ENCODE measurements at places on chromosomes 6 and 20.

GRCh38 chr6:14671261-14671681 lies 553.7 kb downstream of the CD83 start:
- H3K36me3 ChIP-seq: no peaks in the 10 kb centered on the region
- no peak overlapping the region for H3K4me3 ChIP-seq
- no peaks in the 10 kb centered on the region for H3K27me3 ChIP-seq
- H3K4me1 ChIP-seq: no peaks in the 10 kb centered on the region
- DNase-seq: no peak

GRCh38 chr6:127073222-127073621 lies 45.2 kb upstream of the RSPO3 start:
- no peaks in the 10 kb centered on the region for H3K4me1 ChIP-seq
- DNase-seq: no peak
- H3K27me3 ChIP-seq: no peaks in the 10 kb centered on the region
- no peaks in the 10 kb centered on the region for H3K36me3 ChIP-seq

- DNase-seq: no peak
- H3K27ac ChIP-seq: no peak overlapping the region
- H3K27me3 ChIP-seq: no peaks in the 10 kb centered on the region
- H3K4me1 ChIP-seq: peaks cover 13% of the 10 kb centered on the region
- peaks cover 13% of the 10 kb centered on the region for H3K36me3 ChIP-seq
Observed at GRCh38 chr20:37317316-37317715, 27.9 kb downstream of the MANBAL start.

GRCh38 chr20:58549231-58550209 lies 34.3 kb upstream of the APCDD1L start:
- no peak overlapping the region for H3K27ac ChIP-seq
- no peaks in the 10 kb centered on the region for H3K36me3 ChIP-seq
- H3K27me3 ChIP-seq: peaks cover 4% of the 10 kb centered on the region
- no peak for DNase-seq
- H3K4me3 ChIP-seq: no peak overlapping the region

DNA sequence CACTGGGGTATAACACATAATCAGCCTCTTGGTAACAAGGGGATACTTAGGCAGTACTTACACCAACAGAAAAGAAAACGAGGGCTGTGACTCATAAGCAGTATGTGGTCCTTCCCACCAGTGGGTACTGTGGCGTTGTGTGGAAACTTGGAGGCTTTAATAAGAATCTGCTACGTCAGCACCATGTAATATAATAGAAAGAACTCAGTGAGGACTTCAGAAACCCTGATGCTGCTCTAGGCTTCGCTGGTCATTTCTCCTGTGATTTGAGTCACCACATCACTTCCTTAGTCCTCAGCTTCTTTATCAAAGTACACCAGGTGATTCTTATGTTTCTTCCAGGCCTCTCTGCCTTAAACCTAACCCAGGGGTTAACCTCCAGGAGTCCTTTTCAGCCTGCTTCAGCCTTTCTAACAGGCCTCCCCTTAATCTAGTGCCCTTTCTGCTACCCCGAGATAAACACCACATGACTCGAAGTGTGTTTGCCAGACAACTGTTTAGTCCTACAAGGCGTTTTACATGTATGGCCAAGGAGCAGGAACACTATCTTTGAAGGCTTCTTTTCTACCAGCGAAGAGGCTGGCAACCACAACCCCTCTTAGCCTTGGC lies 68.5 kb downstream of the FYN start:
- H3K27ac ChIP-seq: peak overlapping the region; percentile 55
- peaks cover 77% of the 10 kb centered on the region for H3K4me1 ChIP-seq
- peak overlapping the region; percentile 15 for H3K4me3 ChIP-seq
- peaks cover 44% of the 10 kb centered on the region for H3K36me3 ChIP-seq

- no peaks in the 10 kb centered on the region for H3K36me3 ChIP-seq
- DNase-seq: no peak
- no peak overlapping the region for H3K27ac ChIP-seq
Observed at GRCh38 chr20:34337982-34338726, 24.9 kb upstream of the ITCH start.

DNA sequence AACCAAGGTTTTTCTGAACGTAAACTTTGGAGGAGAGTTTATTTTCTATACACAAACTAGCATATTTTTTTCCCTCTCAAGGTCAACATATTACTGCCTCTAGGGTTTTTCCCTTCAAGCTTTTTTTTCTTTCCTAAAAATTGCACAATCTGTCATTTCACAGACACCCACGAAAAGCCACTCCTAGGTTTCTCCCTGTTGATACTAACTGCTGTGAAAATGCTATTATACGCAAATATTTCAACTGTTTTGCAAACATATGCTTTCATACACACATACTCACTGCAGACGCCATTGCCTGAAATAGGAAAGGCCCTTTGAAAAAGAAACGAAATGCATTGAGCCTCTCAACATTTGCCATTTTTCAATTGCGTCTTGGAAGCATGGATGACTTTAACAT lies 333.0 kb downstream of the CD83 start:
- H3K4me1 ChIP-seq: peaks cover 50% of the 10 kb centered on the region
- no peaks in the 10 kb centered on the region for H3K36me3 ChIP-seq
- no peak overlapping the region for H3K27ac ChIP-seq
- no peaks in the 10 kb centered on the region for H3K27me3 ChIP-seq
- H3K4me3 ChIP-seq: no peak overlapping the region

DNA sequence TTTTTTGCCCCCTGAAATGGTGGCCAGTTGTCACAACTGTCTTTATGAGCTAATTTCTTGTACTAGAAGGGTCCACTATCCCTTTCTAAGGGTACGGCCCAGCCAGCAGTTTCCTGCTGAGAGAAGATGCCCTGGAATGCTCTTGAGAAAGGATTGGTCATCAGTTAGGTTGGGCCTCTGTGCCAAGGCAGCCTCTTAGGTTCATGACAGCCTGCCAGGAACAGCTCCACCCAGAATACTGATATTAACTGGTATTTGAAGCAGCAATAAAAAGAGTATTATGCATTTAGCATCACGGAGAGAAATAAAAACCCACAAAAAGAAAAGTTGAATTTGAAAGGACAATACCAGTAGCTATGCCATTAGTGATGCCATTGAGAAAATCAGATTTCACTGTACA lies 9.0 kb upstream of the HINT3 start:
- H3K4me1 ChIP-seq: no peaks in the 10 kb centered on the region
- no peaks in the 10 kb centered on the region for H3K36me3 ChIP-seq
- H3K4me3 ChIP-seq: no peak overlapping the region

- H3K4me1 ChIP-seq: no peaks in the 10 kb centered on the region
- DNase-seq: no peak
- H3K27ac ChIP-seq: no peak overlapping the region
- H3K27me3 ChIP-seq: no peaks in the 10 kb centered on the region
- no peak overlapping the region for H3K4me3 ChIP-seq
Observed at GRCh38 chr6:119066517-119066916, 11.9 kb downstream of the FAM184A start.

GRCh38 chr20:24987873-24988835 lies 4.4 kb downstream of the APMAP start:
- H3K4me3 ChIP-seq: no peak overlapping the region
- no peak for DNase-seq
- no peaks in the 10 kb centered on the region for H3K27me3 ChIP-seq
- peaks cover 13% of the 10 kb centered on the region for H3K36me3 ChIP-seq
- peaks cover 47% of the 10 kb centered on the region for H3K4me1 ChIP-seq
- H3K27ac ChIP-seq: no peak overlapping the region

DNA sequence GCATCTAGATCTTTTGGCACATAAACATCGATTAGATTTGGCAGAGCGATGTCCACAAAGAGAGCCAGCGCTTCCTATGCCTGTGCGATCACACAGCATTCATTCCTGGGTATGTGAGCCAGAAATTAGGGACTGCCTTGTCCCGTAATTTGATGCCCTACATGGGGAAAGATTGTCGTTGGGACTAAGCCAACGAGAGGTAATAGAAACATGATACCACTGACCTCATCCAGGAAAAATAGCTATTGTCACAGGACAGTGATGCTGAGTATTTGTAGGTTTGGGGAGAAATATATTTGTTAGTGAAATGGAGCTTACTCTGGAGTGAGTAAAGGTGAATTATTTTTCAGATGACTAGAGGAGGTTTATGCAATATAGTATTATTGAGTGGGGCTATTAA lies 154.0 kb downstream of the TSHZ2 start:
- no peak overlapping the region for H3K4me3 ChIP-seq
- no peaks in the 10 kb centered on the region for H3K4me1 ChIP-seq
- H3K27me3 ChIP-seq: no peaks in the 10 kb centered on the region
- no peak for DNase-seq
- no peak overlapping the region for H3K27ac ChIP-seq
- no peaks in the 10 kb centered on the region for H3K36me3 ChIP-seq

GRCh38 chr6:53679446-53679933 lies 13.9 kb upstream of the KLHL31 start:
- no peaks in the 10 kb centered on the region for H3K4me1 ChIP-seq
- H3K36me3 ChIP-seq: no peaks in the 10 kb centered on the region
- no peak for DNase-seq
- H3K27me3 ChIP-seq: no peaks in the 10 kb centered on the region

DNA sequence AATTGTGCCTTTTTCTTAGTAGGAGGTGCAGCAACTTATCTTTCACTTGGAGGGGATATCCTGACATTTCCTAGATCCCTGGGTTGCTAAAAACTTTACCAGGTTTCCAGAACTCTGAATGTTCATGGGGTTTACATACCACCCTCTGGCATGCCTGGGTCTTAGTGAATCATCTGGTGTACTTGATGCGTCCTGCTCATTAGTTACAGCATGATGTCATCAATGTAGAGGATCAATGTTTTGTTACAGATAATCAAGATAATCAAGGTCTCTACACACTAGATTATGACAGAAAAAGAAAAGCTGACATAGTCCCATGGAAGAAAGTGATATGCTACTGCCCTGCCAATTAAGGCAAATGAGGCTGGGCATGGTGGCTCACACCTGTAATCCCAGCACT lies 27.0 kb downstream of the FITM2 start:
- no peaks in the 10 kb centered on the region for H3K36me3 ChIP-seq
- H3K27ac ChIP-seq: no peak overlapping the region
- DNase-seq: no peak
- H3K4me3 ChIP-seq: no peak overlapping the region

GRCh38 chr6:154512201-154512600 lies 1.7 kb upstream of the CNKSR3 start:
- H3K4me1 ChIP-seq: peaks cover 8% of the 10 kb centered on the region
- no peak overlapping the region for H3K4me3 ChIP-seq
- H3K27me3 ChIP-seq: peaks cover 29% of the 10 kb centered on the region
- no peak for DNase-seq
- no peak overlapping the region for H3K27ac ChIP-seq
- no peaks in the 10 kb centered on the region for H3K36me3 ChIP-seq

- no peaks in the 10 kb centered on the region for H3K27me3 ChIP-seq
- no peak for DNase-seq
- H3K4me1 ChIP-seq: no peaks in the 10 kb centered on the region
- no peak overlapping the region for H3K4me3 ChIP-seq
- H3K27ac ChIP-seq: no peak overlapping the region
Observed at GRCh38 chr6:137430954-137431353, 63.2 kb downstream of the OLIG3 start.

- H3K4me1 ChIP-seq: no peaks in the 10 kb centered on the region
- no peak overlapping the region for H3K27ac ChIP-seq
- H3K27me3 ChIP-seq: no peaks in the 10 kb centered on the region
- no peak overlapping the region for H3K4me3 ChIP-seq
- no peaks in the 10 kb centered on the region for H3K36me3 ChIP-seq
- no peak for DNase-seq
Observed at GRCh38 chr6:128249429-128249828, 271.0 kb downstream of the PTPRK start.

DNA sequence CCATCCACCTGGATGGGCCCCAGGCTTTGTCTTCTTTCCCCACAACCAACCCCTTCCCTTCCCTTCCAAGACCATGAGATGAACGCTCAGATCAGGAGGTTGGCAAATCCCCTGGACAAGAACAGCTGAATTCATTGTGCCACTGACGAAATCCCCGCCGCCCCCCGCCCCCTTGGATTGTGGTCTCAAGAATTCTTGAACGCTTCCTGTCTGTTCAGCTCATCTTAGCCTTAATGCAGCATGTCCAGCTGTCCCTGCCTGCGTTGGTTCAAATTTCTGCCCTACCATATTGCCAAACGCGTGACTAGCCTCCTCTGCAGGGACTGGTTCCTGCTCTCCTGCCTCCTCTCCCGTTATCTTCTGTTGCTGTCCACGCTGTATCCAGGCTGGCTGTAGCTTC lies 133.2 kb downstream of the CDH4 start:
- H3K4me1 ChIP-seq: no peaks in the 10 kb centered on the region
- H3K4me3 ChIP-seq: no peak overlapping the region
- no peak overlapping the region for H3K27ac ChIP-seq
- no peaks in the 10 kb centered on the region for H3K27me3 ChIP-seq
- DNase-seq: no peak

- H3K36me3 ChIP-seq: no peaks in the 10 kb centered on the region
- peaks cover 22% of the 10 kb centered on the region for H3K4me1 ChIP-seq
- H3K27ac ChIP-seq: no peak overlapping the region
- no peak for DNase-seq
Observed at GRCh38 chr6:10418862-10419748, 4.2 kb upstream of the TFAP2A start.

- no peaks in the 10 kb centered on the region for H3K4me1 ChIP-seq
- no peak overlapping the region for H3K4me3 ChIP-seq
- H3K27ac ChIP-seq: no peak overlapping the region
- no peak for DNase-seq
Observed at GRCh38 chr20:5539691-5540090, 210.5 kb upstream of the SHLD1 start.

DNA sequence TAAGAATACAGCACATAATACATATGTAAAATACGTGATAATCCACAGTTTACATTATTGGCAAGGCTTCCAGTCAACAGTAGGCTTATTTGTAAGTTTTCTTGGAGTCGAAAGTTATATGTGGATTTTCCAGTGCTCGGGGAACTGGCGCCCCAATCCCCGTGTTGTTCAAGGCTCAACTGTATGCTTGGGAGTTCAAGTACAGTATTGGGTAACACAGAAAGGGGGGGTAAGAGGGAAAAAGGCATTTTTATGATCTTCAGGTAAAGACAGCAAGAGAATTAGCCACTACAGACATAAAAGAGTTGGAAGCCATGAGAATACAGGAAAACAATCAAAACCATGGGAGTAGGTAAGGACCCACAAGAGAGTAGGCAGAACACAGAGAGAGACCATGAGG lies 16.4 kb downstream of the PSMB1 start:
- H3K27me3 ChIP-seq: no peaks in the 10 kb centered on the region
- no peaks in the 10 kb centered on the region for H3K4me1 ChIP-seq
- H3K27ac ChIP-seq: no peak overlapping the region
- no peak for DNase-seq
- H3K36me3 ChIP-seq: peaks cover 89% of the 10 kb centered on the region

- no peaks in the 10 kb centered on the region for H3K36me3 ChIP-seq
- H3K27ac ChIP-seq: no peak overlapping the region
- H3K4me3 ChIP-seq: no peak overlapping the region
- no peaks in the 10 kb centered on the region for H3K27me3 ChIP-seq
- no peaks in the 10 kb centered on the region for H3K4me1 ChIP-seq
Observed at GRCh38 chr6:56551409-56552120, 91.1 kb downstream of the DST start.

GRCh38 chr20:57294550-57294949 lies 28.1 kb upstream of the BMP7 start:
- no peaks in the 10 kb centered on the region for H3K4me1 ChIP-seq
- no peak for DNase-seq
- H3K4me3 ChIP-seq: no peak overlapping the region
- H3K27me3 ChIP-seq: peaks cover 13% of the 10 kb centered on the region
- H3K27ac ChIP-seq: no peak overlapping the region
